GM03348 (cell line): ENCODE measurements at places on chromosomes 1 and 21.

DNA sequence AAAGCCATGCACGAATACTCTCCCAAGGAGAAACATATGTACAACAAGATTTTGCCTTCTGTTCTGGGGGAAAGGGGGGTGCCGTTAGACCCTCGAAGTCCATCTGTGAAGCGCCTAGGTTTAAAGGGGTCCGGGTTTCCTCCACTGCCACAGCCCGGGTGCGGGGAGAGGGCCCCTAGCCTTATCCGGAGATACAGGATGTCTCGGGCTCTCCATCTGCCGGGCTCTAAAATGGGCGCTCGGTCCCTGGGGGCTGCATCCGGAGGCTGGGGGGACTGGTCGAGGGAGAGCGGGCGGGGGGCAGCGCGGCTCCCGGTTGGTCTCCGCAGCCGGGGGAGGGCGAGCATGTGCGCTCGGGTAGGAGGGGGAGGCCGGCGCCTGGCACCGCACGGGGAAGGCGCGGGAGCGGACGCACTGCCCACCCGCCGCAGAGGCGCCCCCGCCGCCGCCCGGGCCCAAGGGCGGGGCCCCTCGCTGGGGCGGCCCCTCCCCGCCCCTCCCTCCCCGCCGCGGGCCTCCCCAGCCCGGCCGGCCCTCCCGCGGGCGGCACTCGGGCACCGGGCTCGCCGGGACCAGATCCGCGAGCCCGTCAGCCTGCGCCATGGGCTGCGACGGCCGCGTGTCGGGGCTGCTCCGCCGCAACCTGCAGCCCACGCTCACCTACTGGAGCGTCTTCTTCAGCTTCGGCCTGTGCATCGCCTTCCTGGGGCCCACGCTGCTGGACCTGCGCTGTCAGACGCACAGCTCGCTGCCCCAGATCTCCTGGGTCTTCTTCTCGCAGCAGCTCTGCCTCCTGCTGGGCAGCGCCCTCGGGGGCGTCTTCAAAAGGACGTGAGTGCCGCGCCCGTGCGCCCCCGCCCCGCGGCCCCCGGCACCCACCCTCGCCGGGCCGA, 63.1 kb downstream of the ELK4 start:
- DNase-seq: peak; percentile 52

GRCh38 chr1:238778113-238778512, 608.3 kb upstream of the CHRM3 start:
- no peak for DNase-seq

DNA sequence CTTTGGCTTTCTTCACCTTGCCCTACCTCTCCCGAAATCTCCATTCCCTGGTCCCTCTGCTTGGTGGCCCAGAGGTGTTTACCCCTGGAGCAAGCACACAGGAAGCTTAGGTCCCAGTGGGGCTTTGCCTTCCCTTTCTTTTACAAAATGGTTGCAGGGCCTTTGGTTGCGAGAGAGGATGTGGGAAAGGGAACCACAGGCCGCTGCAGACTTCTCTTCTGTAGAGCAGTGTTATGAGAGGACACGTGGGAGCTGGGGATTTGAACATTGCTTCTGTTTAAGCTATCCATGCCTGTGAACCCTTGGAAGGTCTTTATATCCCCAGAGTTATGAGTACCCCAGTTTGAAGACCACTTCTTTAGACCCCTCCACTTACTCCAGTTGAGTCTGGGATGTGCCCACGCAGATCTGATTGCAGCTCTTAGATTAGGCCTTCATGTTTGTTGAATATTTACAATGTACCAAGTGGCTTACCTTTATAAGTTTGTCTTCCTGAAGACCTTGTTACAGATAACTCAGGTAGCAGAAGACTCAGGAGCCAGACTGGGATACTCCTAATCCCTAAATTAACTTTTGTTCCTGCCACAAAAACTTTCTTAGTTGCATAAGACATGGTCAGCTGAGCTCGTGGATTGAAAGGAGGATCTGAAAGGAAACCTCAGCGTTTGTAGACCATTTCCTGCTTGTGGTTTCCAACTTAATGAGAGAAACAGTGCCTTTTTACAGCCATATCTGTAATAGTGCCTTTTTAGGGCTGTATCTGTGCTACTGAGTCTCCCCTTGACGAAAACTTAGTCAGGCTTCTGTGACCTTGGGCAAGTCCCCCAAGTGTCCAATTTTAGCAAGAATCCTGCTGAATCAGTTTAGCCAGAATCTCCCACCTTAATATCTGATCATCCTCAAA, 21.9 kb upstream of the IVNS1ABP start:
- no peak for DNase-seq

DNA sequence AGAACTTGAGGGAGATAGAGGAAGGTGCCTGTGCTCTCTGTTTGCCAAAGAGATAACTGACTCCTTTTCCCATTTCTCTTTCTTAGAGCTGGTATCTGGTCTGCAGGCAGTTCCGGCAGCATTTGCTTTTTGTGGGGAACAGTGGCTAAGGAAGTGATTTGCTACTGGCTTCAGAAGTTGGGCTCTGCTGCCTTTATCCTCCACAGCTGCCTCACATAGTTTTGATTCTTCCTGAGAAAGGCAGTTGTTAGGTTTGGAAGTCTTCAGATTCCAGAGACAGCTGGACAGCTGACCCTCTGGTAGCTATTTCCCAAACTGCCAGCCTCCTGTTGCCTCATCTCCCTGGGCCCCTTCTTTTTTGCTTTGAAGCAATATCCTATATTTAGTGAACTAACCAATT, 62.6 kb upstream of the MACF1 start:
- peak; percentile 79 for DNase-seq

DNA sequence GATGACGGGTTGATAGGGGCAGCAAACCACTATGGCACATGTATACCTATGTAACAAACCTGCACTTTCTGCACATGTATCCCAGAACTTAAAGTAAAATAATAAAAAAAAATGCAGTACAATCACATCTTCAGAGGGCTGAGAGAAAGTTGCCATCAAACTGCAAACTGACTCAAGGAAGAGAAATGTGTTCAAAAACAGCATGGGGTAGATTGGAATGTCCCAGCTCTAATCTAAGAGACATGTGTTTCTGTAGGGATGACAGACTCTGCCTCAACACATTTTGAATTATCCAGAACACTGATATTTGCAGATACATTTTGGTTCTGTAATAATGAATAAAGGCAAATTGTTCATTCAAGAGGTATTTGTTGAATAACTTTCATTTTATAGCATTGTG, 171.2 kb upstream of the RUNX1 start:
- no peak for DNase-seq

DNA sequence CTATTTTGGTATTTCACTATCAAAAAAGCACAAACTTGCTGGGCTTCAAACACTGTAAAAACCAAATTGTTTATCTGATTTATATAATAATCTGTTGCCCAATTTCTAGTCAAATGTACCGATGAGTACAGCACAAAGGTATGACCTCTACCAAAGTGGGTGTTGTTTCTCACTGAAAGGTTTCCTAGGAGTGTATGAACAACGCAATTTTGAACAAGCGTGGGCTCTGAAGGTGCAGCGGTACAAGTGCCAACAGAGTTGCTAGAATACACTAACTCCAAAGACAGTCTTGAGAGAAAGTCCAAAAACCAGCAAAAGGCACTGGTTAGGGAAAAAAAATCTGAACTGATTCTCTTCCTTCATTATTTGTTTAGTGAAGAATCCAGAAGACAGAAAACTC, 130.4 kb downstream of the ATP1B1 start:
- DNase-seq: no peak

DNA sequence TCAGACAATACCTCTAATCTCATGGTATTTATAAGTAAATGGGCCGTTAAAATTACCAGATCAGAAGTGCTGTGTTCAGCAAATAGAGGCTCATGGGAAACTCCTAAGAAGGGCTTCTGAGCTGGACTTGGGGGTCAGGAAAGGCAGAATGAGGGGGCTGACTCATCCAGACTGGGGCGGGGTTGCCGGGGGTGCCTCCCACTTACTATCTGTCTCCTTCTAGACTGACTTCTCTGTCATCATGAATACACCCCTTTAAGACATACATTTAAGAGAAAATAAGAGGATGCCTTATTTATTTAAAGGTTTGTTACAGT, 96.0 kb upstream of the ERRFI1 start:
- no peak for DNase-seq

DNA sequence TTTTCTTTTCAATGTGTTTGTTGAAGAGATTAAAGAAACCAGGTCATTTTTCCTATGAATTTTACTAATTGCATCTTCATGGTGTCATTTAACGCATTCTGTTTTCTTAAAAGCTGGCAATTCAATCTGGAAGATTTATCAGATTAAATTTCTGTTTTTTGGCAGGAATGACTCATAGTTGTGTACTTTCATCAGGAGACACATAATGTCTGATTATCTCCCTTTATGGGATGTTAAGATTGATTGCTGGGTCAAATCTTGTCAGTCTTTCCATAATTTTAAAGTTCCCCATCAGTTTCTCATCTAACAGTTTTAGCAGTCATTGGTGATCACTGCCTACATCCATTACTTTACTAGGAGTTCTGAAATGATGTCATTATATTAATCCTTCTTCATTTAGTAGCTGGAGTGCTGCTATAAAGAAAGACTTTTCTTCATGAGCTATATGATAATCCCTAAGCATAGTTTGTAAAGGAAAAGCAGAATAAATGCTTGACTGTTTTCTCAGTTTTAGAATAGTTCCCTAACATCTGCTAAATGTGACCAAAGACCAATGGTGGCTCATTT, 72.8 kb upstream of the MAP10 start:
- no peak for DNase-seq

- no peak for DNase-seq
Observed at GRCh38 chr1:201305815-201306214, 22.5 kb downstream of the PKP1 start.
